Chondrocyte (in vitro differentiated cells): ENCODE measurements at places on chromosomes 12 and 14. TPM values are rescaled to one million over a fixed set of nuclear protein-coding genes. Genes with fewer than 3 reads are reported as not detected.

The CACNA1C gene
- 27.0 to 48.5 TPM (median 27.0 TPM) in 3 replicates for total RNA-seq

- H3K27ac ChIP-seq = no peak overlapping the region
- DNase-seq = no peak
- H3K4me1 ChIP-seq = no peaks in the 10 kb centered on the region
- peaks cover 16% of the 10 kb centered on the region for H3K27me3 ChIP-seq
- H3K4me3 ChIP-seq = no peak overlapping the region
These were observed 160.8 kb upstream of the GZMB start for GRCh38 chr14:24794644-24795305.

DNA sequence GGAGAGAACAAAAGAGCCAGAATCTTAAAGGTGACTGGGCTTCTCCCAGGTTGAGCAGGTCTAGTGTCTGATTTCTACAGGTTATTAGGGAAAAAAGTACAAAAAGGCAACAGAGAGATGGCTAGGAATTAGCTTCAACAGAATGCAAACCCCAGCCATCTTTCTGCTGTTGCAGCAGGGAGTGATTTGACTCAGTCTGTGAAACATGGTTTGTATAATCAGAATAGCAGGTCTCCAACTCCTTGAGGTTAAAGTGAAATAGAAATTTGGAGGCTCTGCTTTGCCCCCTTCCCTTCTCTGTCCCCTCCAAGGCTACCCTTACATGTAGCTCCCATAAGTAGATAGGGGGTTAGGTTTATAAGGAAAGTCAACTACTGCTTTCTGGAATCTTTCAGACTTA, 105.8 kb downstream of the AKAP6 start:
- H3K27me3 ChIP-seq = no peaks in the 10 kb centered on the region
- H3K4me3 ChIP-seq = no peak overlapping the region
- H3K4me1 ChIP-seq = peaks cover 40% of the 10 kb centered on the region
- H3K27ac ChIP-seq = no peak overlapping the region
- no peaks in the 10 kb centered on the region for H3K36me3 ChIP-seq
- no peak for DNase-seq

DNA sequence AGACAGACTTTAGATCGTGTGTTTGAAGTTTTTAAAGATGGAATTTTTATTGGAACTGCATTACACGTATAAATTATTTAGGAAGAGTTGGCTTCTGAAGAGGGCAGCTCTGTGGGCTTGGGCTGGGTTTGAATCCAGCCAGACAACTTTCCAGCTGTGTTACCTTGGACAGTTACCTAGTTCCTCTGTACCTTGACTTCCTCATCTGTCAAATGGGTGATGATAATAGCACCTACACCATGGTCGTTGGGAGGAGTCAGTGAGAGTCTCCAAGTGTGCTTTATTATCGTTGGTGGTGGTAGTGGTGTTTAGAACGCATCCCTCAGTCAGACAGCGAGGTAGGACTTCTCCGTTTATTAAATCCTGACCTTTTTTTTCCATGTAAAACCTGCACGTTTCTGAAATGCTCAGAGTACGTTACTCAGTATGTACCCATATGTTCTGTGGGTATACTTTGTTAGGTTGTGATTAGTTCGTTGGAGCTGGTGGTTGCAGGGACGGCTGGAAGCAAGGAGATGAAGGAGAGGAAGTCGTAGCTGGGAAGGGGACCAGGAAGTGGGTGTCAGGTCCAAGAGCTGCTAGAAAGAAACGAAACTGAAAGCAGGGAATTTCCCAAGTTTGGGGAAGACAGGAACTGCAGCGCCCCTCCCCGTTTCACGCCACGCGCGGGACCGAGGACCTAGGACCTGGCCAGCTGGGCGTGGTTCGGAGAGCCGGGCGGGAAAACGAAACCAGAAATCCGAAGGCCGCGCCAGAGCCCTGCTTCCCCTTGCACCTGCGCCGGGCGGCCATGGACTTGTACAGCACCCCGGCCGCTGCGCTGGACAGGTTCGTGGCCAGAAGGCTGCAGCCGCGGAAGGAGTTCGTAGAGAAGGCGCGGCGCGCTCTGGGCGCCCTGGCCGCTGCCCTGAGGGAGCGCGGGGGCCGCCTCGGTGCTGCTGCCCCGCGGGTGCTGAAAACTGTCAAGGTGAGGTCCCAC, at the start of gene OAS3:
Gene OAS3 (plus strand): TSS at position 734 of the 979 bp plus-strand sequence. CDS start 57 bp downstream, at position 791.
- H3K4me3 ChIP-seq = peak within 1 kb of the TSS; percentile 60
- no peak for DNase-seq
- H3K36me3 ChIP-seq = no peaks in the 10 kb centered on the region
- no peak within 1 kb of the TSS for H3K27ac ChIP-seq

GRCh38 chr14:99192028-99192621, 79.9 kb downstream of the BCL11B start:
- peaks cover 2% of the 10 kb centered on the region for H3K36me3 ChIP-seq
- peak overlapping the region; percentile 37 for H3K27ac ChIP-seq
- H3K27me3 ChIP-seq = peaks cover 36% of the 10 kb centered on the region
- DNase-seq = peak; percentile 74
- peak overlapping the region; percentile 57 for H3K4me3 ChIP-seq

DNA sequence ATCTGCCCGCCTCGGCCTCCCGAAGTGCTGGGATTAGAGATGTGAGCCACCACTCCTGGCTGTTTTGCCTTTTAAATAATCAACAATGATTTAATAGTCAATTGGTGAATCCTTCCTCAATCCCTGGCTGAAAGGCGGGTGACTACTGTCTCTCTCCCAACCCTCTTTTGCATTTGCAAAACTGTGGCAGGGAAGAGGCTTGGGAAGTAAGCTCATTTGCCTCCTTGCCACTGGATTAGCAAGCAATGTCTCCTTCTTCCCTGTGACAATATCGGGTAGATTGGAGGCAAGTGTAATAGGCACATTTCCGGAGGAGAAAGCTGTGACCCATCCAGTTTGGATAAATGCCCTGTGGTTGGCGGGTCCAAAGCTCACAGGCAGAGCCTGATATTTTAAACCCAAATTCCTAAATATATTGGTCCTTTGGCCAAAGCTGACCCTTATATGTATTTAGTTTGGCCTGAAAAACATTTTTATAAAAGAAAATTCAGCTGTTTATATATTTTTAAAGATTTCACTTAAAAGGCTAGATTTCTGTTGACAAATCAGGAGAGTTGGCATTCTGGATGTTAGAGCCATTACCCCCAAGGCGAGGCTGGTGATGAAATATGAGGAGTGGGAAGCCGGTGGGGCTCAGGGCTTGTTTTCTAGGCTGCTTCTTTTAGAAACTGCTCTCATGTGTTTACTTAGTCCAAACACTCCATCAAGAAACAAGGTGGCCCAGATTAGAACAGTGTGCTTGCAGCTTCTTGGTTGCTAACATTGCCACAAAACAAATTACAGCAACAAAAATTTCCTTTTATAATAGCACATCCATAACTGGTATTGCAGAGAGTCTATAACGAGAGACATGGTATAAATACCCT, 646.9 kb upstream of the TMEM132C start:
- no peaks in the 10 kb centered on the region for H3K36me3 ChIP-seq
- H3K4me1 ChIP-seq = peaks cover 15% of the 10 kb centered on the region
- no peak overlapping the region for H3K27ac ChIP-seq
- H3K4me3 ChIP-seq = no peak overlapping the region
- H3K27me3 ChIP-seq = no peaks in the 10 kb centered on the region

The KRT85 gene
- total RNA-seq = not detected in 3 replicates

DNA sequence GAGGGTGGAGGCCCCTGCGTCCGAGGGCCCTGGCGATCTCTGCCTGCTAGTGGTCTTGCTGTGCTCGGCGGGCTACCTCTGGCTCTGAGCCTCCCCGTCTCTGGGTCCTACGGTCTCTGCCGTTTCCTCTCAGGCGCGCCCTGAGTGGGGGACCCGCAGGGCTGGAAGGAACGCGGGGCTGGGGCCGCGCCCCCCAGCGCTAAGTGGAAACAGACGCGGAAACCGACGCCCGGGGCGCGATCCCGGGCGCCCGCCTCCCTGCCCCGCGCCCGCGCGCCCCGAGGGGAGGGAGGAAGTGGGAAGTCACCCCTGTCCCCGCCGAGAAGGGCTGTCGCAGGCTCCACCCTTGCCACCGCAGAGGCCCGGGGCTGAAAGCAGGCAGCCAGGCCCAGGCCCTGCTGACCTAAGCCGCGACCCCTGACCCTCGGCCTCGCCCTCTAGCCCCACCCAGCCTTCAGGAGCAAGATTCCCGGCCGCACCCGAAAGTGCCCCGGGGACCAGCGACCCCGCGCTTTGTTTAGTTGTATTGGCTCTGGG, 831 bp downstream of the CRIP1 start:
- H3K27ac ChIP-seq = no peak overlapping the region
- H3K4me1 ChIP-seq = peaks cover 42% of the 10 kb centered on the region
- DNase-seq = no peak
- H3K4me3 ChIP-seq = peak overlapping the region; percentile 54
- H3K27me3 ChIP-seq = no peaks in the 10 kb centered on the region
- H3K36me3 ChIP-seq = no peaks in the 10 kb centered on the region

DNA sequence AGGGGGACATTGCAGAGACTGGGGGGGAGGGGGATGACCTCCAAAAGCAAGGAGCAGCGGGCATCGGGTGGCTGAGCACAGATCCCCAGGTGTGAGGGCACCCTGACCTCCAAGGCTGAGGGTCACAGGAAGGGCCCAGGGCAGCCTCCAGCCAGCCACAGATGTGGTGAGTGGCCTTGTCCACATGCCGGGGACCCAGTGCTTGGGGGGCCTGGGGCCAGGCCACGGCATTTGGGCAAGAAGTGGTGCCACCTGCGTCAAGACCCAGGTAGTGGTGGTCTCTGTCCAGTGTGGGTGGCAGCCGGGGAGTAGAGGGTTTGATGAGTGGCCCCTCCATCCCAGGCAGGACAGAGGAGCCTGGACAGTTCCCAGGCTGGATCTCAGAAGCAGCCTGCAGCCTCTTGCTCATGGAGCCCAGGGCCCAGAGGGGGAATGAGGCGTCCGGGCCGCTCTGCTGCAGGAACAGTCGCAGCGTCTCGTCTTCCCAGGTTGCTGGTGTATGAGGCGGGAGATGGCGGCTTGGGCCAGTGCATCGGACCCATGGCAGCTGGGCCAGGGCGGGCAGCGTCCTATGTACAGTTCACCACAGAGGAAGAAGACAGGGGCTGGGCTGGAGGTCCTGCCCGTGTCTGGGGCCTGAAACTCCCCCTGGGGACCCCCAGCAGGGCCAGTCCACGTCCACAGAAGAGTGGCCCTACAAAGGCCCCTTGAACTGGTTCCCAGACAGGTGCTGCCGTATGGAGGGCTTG, 33.5 kb downstream of the CCNK start:
- H3K4me3 ChIP-seq = no peak overlapping the region
- peak; percentile 92 for DNase-seq
- peaks cover 19% of the 10 kb centered on the region for H3K4me1 ChIP-seq
- H3K36me3 ChIP-seq = peaks cover 1% of the 10 kb centered on the region
- H3K27ac ChIP-seq = no peak overlapping the region
- H3K27me3 ChIP-seq = no peaks in the 10 kb centered on the region

DNA sequence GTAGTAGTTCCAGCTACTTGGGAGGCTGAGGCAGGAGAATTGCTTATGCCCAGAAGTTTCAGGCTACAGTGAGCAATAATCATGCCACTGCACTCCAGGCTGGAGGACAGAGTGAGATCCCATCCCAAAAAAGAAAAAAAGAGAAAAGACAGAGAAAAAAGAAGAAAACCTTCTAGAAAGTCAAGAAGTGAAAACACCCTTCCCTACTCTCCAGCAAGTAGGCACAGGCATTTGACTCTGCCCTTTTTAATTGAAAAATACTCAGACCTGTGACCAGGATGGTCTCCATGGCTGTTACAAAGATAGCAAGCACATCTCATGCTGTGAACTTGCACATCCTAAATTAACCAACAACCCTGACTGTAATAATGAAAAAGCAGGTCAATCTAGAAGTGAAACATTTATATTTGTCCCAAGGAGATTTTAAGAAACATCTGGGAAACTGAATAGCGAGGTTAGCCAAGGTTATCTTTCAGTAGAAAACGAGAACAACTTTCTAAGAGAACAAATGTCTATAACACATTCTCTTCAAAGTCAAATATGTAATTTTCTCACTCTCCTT, 2.0 kb downstream of the TMTC1 start:
- no peaks in the 10 kb centered on the region for H3K27me3 ChIP-seq
- peak overlapping the region; percentile 90 for H3K27ac ChIP-seq
- DNase-seq = no peak
- peak overlapping the region; percentile 90 for H3K4me3 ChIP-seq
- no peaks in the 10 kb centered on the region for H3K36me3 ChIP-seq

- DNase-seq = no peak
- peak overlapping the region; percentile 97 for H3K27ac ChIP-seq
- H3K36me3 ChIP-seq = no peaks in the 10 kb centered on the region
- no peak overlapping the region for H3K4me3 ChIP-seq
- H3K4me1 ChIP-seq = peaks cover 63% of the 10 kb centered on the region
These were observed 16.4 kb upstream of the IL22 start for GRCh38 chr12:68269779-68270178.

The TMEM233 gene
- total RNA-seq = not detected in 3 replicates

DNA sequence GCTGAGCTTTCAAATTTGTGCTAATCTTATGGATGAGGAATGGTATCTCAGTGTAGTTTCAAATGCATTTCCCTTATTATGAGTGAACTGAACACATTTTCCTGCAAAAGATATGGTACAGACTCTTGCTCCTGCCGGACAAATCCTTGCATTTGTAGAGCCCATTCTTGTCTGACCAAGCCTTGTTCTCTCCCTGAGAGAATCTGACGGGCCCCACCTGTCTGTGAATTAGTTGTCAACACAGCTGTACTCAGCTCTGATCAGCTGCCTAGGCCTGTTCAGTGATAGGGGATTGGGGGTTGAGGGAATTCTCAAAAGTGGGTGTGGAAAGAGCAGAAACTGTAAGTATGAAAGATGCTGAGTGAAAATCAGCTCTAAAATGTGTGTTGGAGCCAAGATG, 42.8 kb upstream of the SCN8A start:
- no peak overlapping the region for H3K4me3 ChIP-seq
- H3K36me3 ChIP-seq = no peaks in the 10 kb centered on the region
- H3K4me1 ChIP-seq = peaks cover 2% of the 10 kb centered on the region
- H3K27me3 ChIP-seq = peaks cover 18% of the 10 kb centered on the region

DNA sequence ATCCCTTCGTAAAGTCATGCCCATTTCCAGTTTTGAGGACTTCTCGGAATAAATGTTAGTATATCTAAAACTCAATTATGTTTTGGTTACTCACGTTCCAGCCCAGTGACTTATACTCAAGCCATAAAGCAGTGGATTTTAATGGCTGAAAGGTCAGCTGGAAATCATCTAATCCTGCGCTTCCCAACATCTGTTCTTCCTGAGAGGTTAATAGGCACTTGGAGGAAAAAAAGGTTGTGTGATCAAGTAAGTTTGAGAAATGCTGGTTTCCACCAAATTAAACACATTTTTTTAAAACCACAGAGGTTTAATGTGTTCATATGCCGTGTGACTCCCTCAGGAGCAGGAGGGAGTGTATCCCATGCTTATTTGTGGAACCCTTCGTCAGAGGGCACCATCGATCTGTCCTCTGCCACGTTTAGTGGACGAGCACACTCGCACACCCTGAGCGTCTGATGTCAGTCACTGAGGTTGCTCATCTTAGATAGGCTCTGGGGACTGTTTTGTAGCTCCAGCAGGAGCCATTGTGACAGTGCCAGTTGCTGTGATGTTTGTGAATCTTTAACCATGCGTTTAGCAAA, 41.4 kb downstream of the FBXL14 start:
- peaks cover 1% of the 10 kb centered on the region for H3K36me3 ChIP-seq
- no peak for DNase-seq
- peak overlapping the region; percentile 74 for H3K27ac ChIP-seq
- no peak overlapping the region for H3K4me3 ChIP-seq
- peaks cover 42% of the 10 kb centered on the region for H3K4me1 ChIP-seq
- H3K27me3 ChIP-seq = no peaks in the 10 kb centered on the region
